ENCODE measurements at places on chromosomes 2 and 18.

DNA sequence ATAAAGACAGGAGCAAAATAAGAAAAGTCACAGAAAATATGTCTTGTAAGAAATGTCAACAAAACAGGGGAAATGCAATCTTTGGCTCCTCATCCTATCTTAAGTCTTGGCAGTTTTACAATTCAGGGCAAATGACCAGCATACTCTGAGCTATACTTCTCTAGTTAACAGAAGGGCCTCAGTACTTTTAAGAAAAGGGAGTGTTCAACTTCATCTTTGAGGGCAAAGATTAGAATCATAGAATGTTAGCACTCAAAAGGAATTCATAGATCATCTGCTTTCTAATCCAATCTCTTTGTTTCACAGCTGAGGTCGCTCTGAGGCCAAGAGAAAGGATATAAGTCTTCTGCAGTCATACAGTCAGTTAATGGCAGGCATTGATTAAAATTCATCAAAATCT lies 174.0 kb upstream of the NT5C1B start:
- no peak for DNase-seq

DNA sequence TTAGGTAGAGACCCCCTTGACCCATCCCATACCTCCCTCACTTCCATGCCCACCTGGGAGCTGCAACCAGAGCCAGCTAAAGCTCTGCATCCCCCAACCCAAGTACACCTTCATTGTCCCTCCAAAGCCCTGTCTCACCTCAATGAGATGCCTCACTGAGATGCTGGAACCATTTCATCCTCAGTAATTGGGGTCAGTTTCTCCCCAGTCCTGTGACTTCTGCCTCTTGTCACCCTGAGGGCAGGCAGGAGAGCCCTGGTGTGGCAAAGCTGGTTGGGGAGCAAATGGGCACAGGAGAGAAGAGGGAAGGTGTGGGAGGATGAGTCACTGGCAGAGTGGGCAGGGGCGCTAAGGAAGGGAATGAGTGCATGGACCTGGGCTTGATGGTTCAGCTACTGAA lies 27.9 kb upstream of the NT5DC4 start:
- no peak for DNase-seq

DNA sequence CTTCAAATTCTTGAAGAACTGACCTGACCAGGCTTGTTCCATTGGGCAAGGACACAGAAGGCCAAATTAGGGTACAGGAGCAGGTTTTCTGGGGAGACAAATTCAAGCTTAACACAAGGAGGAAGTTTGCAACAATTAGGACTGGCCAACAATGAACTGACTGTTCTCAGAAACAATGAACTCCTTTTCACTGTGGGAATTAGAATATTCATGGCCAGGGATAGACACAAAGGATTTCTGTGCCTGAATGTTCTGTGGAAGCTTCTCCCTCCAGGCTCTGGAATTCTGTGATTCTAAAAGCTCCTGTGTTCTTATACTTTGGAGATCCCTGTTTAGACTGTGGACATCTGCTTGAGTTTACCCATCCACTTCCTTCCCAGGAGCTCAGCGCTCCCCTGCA lies 15.2 kb downstream of the SMYD1 start:
- no peak for DNase-seq

DNA sequence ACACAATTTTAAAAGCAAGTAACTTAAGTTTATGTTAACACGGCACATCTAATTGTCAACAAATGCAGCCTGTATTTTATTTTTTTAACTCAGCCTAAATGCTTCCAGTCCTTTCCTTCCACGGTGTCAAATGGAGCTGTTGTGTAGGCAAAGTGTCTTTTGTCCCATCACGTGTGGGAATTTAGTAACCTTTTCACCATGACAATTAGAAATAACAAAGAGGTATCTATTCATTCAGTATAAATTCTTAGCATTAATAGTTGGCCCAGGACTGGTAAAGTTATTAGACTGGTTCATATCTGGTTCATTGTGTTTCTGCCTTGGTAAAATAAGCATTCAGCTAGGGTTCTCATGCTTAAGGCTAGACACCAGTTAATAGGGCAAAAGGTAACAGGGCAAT lies 47.9 kb downstream of the FRZB start:
- no peak for DNase-seq

DNA sequence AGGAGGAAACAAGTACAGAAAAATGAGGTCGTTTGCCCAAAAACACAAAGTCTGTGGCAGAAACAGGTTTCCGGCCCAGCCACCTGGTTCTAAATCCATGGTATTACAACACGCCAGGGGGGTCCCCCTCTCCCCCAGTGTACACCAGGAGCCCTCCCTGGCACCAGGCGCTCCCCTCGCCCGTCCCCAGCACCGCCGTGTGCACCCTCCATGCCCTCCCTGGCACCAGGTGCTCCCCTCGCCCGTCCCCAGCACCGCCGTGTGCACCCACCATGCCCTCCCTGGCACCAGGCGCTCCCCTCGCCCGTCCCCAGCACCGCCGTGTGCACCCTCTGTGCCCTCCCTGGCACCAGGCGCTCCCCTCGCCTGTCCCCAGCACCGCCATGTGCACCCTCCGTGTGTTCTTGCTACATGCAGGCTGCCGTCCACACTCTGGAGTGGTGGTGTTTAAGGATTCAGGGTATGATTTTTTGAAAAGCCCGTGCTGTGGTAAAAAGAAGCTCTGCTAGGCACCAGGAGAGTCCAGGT lies 59.8 kb upstream of the NFATC1 start:
- no peak for DNase-seq

DNA sequence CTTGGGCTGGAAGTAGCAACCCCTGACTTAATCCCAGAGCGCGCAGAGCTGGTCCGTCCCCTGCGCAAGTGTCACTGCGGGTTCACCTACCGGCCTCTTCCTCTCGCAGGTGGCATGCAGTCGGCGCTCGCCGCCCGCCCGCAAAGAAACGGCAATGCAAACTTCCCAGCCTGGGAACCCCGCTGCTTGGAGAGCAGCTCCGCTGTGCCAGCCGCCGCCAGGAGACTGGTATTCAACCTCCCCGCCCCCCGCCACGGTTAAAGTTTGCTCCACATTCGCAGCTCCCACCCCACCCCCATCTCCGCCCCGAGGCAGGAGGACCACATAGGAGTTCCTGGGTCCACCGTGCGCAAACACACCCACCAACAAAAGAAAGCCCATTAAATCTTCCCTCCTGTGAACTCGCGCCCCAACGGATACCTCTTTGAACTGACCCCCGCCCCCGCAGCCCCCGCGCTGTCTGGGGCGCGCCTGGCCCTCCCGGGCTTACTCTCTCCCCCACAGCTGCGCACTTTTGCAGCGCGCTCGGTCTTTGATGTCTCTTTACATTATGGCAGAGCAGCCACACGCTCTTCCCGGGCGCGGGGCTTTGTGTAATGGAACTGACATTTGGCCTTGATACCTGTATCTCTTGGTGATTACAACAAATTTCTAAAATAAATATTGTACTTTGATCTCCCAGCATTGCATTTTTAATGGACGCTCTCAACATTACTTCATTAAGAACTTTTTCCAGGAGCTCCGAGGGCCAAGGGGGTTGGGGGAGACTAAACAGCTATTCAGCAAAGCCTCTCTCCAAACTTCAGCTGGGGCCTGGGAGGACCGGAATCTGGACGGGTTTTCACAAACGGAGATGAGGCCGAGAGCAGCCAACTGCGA lies 3.1 kb upstream of the SP5 start:
- DNase-seq, result no peak

GRCh38 chr18:24853076-24853475 lies 392.6 kb downstream of the HRH4 start:
- no peak for DNase-seq

- no peak for DNase-seq
Measured at GRCh38 chr2:219285894-219286425, 6.8 kb downstream of the DNAJB2 start.

GRCh38 chr2:37617119-37617892 lies 54.1 kb downstream of the CDC42EP3 start:
- no peak for DNase-seq

- DNase-seq, result no peak
Measured at GRCh38 chr18:36398419-36398818, 100.9 kb downstream of the FHOD3 start.

GRCh38 chr2:235494716-235495372 lies 1.0 kb downstream of the AGAP1 start:
- no peak for DNase-seq

DNA sequence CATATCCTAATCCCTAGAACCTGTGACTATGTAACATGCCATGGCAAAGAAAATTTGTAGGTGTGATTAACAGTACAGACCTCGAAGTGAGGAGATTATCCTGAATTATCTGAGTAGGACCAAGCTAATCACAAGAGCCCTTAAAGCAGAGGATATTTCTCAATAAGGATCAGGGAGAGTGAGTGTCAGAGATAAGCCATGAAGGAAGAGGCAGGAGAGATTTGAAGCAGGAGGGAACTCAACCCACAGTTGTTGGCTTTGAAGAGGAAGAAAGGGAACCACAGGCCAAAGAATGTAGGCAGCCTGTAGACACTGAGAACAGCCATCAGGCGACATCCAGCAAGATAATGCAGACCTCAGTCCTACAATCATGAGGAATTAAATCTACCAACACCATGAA lies 229.3 kb downstream of the NBAS start:
- DNase-seq, result no peak

GRCh38 chr2:42124011-42124785 lies 45.0 kb upstream of the EML4 start:
- DNase-seq, result no peak

DNA sequence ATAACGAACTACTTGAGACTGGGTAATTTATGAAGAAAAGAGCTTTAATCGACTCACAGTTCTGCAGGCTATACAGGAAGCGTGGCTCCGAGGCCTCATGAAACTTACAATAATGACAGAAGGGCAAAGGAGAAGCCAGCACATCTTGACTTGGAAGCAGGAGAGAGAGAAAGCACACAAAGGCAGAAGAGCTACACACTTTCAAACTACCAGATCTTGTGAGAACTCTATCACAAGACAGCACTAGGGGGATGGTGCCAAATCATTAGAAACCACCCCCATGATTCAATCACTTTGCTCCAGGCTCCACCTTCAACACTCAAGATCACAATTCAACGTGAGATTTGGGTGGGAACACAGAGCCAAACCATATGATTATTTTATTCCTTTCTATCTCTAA lies 655.9 kb upstream of the SYT4 start:
- no peak for DNase-seq

DNA sequence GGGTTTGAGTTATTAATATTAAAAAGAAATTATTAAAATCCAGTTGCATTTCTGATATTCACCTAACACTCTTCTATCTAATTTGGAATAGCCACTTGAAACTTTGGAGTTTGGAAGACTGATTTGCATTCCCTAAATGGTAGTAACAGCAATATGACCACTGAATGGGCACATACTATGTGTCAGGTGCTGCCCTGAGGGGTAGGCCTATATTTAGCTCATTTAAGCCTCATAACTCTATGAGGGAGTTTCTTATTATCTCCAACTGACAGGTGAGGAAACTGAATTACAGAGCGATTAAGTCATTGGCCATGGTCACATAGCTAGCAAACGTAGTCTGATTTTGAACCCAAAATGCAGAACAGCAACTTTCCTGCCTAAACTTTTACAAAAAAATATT lies 77.3 kb downstream of the VWA3B start:
- no peak for DNase-seq

DNA sequence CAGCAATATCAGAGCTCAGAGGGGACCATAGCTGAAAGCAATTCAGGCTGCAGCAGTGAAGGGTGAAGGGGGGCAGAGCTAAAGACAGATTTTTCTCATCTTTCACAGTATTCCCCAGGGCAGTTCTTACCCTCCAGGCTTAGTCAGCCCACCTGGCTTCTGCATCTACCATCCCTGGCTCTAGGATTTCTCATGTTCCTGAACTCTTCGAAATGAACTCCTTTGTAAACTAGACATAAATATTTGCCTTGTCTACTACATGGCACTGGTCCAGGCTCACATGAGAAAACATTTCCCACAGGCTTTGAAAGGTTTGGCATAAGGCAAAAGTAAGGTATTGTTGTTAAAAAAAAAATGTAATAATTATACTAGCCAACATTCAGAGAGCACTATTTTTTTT lies 23.6 kb upstream of the NEB start:
- DNase-seq, result no peak

- DNase-seq, result no peak
Measured at GRCh38 chr2:113876503-113877387, 13.1 kb upstream of the ACTR3 start.

DNA sequence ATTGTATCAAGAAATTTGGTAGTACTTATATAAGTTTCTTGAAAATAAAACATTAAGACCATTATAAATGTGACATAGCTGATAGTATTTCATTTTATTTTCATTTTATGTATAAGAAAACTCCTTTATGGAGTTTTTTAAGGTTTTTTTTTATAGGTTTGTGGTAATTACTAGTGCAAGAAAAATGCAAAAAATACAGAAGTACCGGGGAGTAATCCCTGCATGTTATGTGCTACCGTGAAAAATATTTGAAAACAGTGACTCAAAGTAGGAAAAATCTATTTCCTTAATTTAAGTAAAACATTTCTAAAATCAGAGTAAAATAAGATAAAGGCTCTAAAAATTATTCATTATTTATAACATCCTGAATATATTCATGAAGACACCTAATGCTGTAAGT lies 21.6 kb downstream of the ZSWIM2 start:
- no peak for DNase-seq

- DNase-seq, result no peak
Measured at GRCh38 chr2:25304321-25304720, 37.4 kb downstream of the DNMT3A start.

DNA sequence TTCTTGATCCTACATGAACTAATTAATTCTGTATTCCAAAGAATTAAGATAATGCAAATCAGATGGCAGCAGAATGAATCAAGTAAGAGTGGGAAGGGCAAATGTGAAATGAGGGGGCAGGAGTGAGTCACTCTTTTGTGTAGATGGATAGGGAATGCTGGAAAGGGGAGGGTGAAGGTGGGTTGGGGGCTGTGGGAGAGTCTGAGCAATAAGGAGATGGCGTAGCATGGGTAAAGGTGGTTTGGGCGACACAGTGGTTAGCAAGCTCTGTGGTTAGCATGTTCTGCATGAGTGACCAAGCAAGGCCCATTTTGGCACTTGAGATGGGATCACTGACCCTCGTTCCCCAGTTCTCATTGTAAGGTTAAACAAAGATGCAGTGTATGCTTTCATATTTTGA lies 20.4 kb downstream of the GPD2 start:
- no peak for DNase-seq

- DNase-seq, result no peak
Measured at GRCh38 chr2:69993048-69993565, 31.7 kb upstream of the ASPRV1 start.

GRCh38 chr2:148666555-148666954 lies 22.0 kb downstream of the EPC2 start:
- DNase-seq, result no peak

GRCh38 chr18:42287047-42287446 lies 332.0 kb downstream of the PIK3C3 start:
- DNase-seq, result no peak

- no peak for DNase-seq
Measured at GRCh38 chr2:67945940-67946339, 116.9 kb downstream of the C1D start.

Measured in hematopoietic multipotent progenitor cell treated with erythropoietin and hydrocortisone succinate and interleukin-3 and kit ligand, for 15 days (in vitro differentiated cells).